NCI-H526 (cell line): ENCODE measurements at places on chromosomes 12 and 14.

DNA sequence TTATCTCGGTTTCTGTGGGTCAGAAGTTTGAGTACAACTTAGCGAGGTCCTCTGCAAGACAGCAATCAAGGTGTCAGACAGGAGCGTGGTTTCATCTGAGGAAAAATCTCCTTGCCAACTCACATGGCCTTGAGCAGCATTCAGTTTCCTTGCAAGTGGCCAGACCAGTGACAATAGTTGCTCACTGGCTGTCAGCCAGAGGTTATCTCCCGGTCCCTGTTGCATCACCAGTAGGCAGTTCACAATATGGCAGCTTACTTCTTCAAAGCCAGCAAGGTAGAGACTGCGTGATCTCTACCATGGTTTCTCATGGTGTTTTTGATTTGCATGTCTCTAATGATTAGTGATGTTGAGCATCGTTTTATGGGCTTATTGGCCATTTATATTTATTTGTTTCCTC lies 143.8 kb upstream of the DAAM1 start:
- DNase-seq: no peak

DNA sequence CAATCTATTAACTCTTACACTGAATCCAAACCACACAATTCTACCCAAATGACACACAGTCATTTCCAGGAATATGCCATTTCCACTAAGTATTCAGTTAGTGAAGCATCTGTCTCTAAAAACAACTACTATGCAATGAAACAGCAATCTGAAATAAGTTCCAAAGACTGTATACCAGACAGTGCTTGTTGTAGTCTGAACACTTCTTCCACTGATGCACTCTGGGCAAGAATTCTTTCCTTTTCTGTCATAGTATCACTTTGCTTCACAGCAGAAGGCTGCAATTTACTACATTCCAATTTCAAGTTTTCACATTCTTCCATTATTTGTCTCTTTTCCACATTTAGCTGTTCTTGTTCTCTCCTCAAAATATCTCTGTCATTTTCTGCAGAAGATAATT lies 25.8 kb downstream of the TRIP11 start:
- no peak for DNase-seq

GRCh38 chr12:25550186-25550585 lies 2.9 kb downstream of the LMNTD1 start:
- DNase-seq: no peak

GRCh38 chr12:94305130-94305957 lies 154.3 kb downstream of the CEP83 start:
- no peak for DNase-seq

- DNase-seq: no peak
Observed at GRCh38 chr14:65860956-65861611, 448.6 kb downstream of the FUT8 start.

DNA sequence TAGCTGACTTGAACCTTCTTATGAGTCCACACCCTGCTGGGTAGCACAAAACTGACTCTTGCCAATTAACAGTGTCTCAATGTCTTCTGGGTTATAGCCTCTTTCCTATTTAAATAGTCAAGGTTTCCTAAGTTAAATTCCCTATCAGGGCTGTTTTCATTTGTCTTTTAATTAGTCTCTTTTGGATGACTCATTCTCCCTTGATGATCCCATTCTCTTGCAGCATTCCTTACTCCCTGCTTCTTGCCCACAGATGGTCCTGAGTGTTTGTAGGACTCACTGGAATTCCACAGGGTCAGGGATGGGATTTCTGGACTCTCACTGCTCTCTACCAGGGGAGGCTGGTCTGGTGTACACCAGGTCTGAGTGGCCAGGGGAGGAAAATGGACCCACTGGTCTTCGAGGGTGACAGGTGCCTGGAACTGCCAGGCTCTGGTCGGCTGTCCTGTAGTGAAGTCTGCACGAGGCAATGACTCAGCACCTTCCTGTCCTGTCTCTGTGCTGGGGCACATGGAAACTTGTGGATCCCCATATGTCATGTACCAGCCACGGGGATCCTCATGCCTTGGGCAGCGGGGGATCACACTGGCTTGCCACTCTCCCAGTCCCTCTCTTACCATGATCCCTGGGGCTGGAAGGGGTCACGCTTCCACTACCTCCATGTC lies 236.5 kb upstream of the PELI2 start:
- DNase-seq: no peak

DNA sequence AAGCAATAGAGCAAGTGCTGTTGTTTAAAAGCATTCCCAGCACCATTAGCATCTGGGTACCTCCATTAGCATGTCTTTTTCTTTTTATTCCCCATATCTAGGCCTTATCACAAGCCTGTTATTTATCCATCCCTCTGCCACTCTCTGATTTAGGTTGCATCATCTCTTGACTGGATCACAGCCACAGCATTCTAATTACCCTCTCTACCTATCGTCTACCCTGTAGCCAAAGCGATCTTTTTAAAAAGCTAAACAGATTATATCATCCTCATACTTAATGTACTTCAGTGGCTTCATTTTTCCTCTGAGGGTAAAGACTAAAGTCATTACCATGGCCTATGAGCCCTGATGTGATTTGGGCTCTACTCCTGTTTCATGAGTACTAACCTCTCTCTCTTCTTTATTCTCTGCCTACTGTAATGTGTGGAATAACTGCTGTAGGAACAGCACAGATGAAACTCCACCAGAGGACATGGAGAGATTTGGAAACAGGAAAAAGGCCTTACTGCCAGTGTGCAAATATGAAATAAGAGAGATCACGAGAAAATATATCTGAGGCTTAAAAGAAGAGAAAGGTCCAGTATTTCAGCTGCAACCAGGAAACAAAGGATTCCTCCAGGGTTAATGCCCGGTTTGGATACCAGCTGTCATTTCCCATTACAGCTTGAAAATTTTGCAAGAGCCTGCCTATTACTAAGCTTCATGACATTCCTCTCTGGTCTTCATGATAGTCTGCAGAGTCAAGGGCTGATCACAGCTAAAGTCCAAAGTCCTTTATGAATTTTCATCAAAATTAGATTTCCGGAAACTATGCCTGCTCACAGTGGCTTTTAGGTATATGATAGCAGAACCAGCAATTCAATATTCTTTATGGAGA lies 422.5 kb upstream of the PDE3A start:
- no peak for DNase-seq

GRCh38 chr12:57796996-57797395 lies 14.4 kb downstream of the TSFM start:
- no peak for DNase-seq
